Smooth muscle cell of trachea (primary cell): ENCODE measurements at places on chromosomes 4 and X. TPM values are rescaled to one million over a fixed set of nuclear protein-coding genes. Genes with fewer than 3 reads are reported as not detected.

Gene CT55
- total RNA-seq: not detected in 2 replicates

Gene PCYT1B
- total RNA-seq: 0.15 and 0.17 TPM in 2 replicates

Gene VCX2
- total RNA-seq: not detected in 2 replicates

Gene CLNK
- total RNA-seq: not detected in 2 replicates

Gene PWWP3B
- total RNA-seq: 0.15 and 0.17 TPM in 2 replicates

Gene ARSJ
- total RNA-seq: 28.0 and 31.4 TPM in 2 replicates

Gene GLOD5
- total RNA-seq: not detected in 2 replicates

Gene UGT2A3
- total RNA-seq: not detected in 2 replicates

Gene PRKG2
- 23.3 and 41.9 TPM in 2 replicates for total RNA-seq

Gene CXCL3
- total RNA-seq: 1.5 and 10.6 TPM in 2 replicates

Gene USP26
- total RNA-seq: not detected in 2 replicates

Gene ZNF280C
- 3.6 and 4.8 TPM in 2 replicates for total RNA-seq

Gene ESX1
- total RNA-seq: not detected in 2 replicates

Gene IL3RA
- not detected in 2 replicates for total RNA-seq

Gene CTAG2
- total RNA-seq: not detected in 2 replicates

Gene MAGEC2
- total RNA-seq: 0.15 TPM in 1 of 2 replicates, not detected in the other

Gene IQSEC2
- total RNA-seq: 11.6 and 12.2 TPM in 2 replicates

Gene NWD2
- total RNA-seq: not detected in 2 replicates

Gene UNC5C
- total RNA-seq: 2.5 and 4.9 TPM in 2 replicates

Gene PLS3
- 176 and 310 TPM in 2 replicates for total RNA-seq

Gene CSAG1
- not detected in 2 replicates for total RNA-seq

Gene SEPTIN6
- 15.9 and 17.6 TPM in 2 replicates for total RNA-seq

Gene SMARCA5
- 43.6 and 45.2 TPM in 2 replicates for total RNA-seq

Gene PRR32
- total RNA-seq: not detected in 2 replicates

Gene CYTL1
- 0.15 and 0.17 TPM in 2 replicates for total RNA-seq

Gene SOX3
- 0.15 TPM in 1 of 2 replicates, not detected in the other for total RNA-seq

Gene RRH
- total RNA-seq: under 0.01 and 0.17 TPM in 2 replicates

Gene RNF175
- total RNA-seq: under 0.01 and 0.50 TPM in 2 replicates

Gene RNF113A
- total RNA-seq: 13.7 and 17.2 TPM in 2 replicates

Gene FAAH2
- under 0.01 and 0.15 TPM in 2 replicates for total RNA-seq

Gene RBM46
- 0.15 and 0.17 TPM in 2 replicates for total RNA-seq

Gene PASD1
- total RNA-seq: not detected in 2 replicates

Gene TREX2
- total RNA-seq: 1.7 and 3.8 TPM in 2 replicates

Gene MAGEB2
- not detected in 2 replicates for total RNA-seq
